ENCODE measurements at places on chromosomes 2 and 18. TPM values are rescaled to one million over a fixed set of nuclear protein-coding genes. Genes with fewer than 3 reads are reported as not detected.

DNA sequence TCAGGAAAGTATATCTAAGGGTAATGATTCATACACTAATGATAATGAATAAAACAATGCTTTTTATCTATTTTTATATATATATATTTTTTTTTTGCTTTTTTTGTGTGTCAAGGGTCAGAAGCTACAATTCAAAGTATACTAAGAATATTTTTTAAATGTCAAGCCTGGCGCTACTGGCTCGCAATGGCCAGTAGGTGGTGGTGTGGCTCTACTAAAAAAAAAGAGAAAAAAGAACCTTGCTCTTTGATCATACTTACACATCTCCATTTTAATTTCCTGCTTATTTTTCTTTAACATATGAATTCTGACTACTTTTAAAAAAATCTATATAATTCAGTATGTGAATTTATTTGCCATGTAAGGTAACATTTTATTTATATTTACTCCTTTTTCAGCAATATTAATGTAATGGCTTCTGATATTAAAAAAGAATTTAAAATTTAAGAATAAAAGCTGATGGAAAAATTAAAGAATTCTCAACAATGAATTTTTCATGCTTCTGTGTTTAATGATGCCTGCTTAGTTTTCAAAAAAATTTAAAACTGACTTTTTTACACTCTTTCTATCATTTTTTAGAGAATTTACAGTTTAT is 232.9 kb downstream of the GULP1 start:
- no peaks in the 10 kb centered on the region for H3K4me1 ChIP-seq
- no peak overlapping the region for H3K27ac ChIP-seq
- DNase-seq = peak; percentile 32
- no peak overlapping the region for H3K4me3 ChIP-seq
- H3K36me3 ChIP-seq = no peaks in the 10 kb centered on the region
- H3K27me3 ChIP-seq = no peaks in the 10 kb centered on the region

DNA sequence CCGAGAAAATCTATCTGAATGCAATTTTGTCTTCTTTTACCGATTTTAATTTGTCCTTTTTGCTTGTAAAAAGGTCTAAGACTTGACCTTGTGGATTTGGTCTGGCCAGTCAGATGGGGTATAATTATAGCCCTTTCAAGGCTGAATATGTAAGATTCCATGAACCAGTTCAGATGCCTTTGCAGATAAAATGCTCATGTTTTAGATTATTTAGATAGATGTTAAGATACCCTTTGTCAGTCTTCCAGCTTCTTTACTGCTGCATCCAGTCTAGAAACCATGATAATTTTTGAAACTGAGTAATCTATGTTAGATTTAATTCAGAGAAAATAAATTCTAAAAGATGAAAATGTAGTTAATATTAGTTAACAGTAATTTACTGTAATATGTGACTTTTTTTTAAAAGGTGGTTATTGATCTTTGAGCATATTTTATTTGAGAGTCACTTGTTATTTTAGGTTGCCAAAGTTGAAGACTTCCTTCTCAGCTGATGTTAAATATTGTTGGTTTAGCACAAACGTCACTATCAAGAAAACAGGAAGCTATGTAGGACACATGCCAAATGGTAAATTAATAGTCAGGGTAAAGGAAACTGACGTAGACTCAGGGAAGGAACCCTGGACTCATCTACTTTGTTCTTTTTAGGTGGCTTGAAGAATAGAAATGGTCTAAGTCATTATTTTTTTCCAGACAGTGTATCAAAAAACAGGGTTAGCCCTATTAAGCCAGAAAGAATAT is 29.8 kb downstream of the BABAM2 start:
- no peaks in the 10 kb centered on the region for H3K36me3 ChIP-seq
- no peak overlapping the region for H3K27ac ChIP-seq
- no peak overlapping the region for H3K4me3 ChIP-seq
- DNase-seq = no peak
- no peaks in the 10 kb centered on the region for H3K27me3 ChIP-seq

GRCh38 chr2:203687165-203687564 is 19.3 kb upstream of the CD28 start:
- no peak overlapping the region for H3K4me3 ChIP-seq
- no peaks in the 10 kb centered on the region for H3K27me3 ChIP-seq
- H3K27ac ChIP-seq = peak overlapping the region; percentile 32

DNA sequence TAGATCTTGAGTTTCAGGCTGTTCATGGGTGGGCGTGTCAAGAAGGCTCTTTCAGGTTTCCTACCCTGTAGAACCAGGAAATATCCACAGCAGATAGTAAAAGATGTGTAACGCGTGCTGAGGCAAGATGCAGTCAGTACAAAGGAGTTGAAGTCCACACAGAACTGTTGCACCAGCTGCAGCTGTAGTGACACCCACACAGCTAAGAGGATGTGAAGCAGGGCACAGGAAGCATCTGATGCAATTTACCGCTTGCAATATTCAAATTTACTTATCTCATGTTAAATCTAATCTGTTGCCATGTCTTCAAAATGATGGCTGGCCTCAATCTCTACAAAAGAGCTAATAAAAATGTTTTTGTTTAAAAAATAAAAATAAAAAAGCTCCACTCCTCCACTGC is 132.8 kb downstream of the ARHGAP15 start:
- no peak overlapping the region for H3K27ac ChIP-seq
- no peaks in the 10 kb centered on the region for H3K36me3 ChIP-seq
- no peak for DNase-seq
- no peak overlapping the region for H3K4me3 ChIP-seq
- H3K27me3 ChIP-seq = no peaks in the 10 kb centered on the region
- H3K4me1 ChIP-seq = no peaks in the 10 kb centered on the region

- no peaks in the 10 kb centered on the region for H3K27me3 ChIP-seq
- peaks cover 48% of the 10 kb centered on the region for H3K36me3 ChIP-seq
- DNase-seq = no peak
- no peak overlapping the region for H3K27ac ChIP-seq
- H3K4me1 ChIP-seq = no peaks in the 10 kb centered on the region
Observed at GRCh38 chr2:74077636-74078035, 70.1 kb downstream of the BOLA3 start.

DNA sequence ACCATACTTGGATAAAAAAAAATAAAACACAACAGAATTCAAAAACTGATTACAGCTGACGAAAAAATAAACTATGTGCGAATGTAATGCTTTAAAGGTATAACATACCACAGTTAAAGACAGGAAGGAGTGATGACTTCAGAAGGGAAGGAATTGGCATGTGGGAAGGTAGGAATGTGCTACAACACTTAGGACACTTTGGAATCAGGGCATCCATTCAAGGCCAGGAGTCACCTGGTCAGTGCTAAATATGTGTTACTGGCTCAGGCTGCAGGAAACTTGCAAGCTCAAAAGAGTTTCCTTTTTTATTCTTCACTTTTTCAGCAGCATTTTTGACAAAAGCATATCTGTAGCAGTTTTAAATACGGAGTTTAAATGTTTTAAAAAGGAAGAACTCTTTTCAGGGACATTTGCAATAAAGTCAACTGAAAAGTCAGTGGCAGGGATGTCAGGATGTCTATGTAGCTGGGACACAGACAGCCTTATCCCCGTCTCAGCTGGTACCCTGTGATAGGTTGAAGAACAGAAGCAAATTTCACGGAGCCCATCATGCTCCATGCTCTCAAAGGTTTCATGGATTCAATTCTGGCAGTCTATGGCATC is 138.0 kb upstream of the KLHL14 start:
- H3K27me3 ChIP-seq = no peaks in the 10 kb centered on the region
- no peak overlapping the region for H3K27ac ChIP-seq
- no peak overlapping the region for H3K4me3 ChIP-seq

- no peaks in the 10 kb centered on the region for H3K27me3 ChIP-seq
- DNase-seq = no peak
- H3K27ac ChIP-seq = no peak overlapping the region
- H3K4me1 ChIP-seq = peaks cover 48% of the 10 kb centered on the region
Observed at GRCh38 chr2:8575834-8576423, 105.9 kb upstream of the ID2 start.

GRCh38 chr2:16020389-16021008 is 80.1 kb downstream of the MYCN start:
- no peak overlapping the region for H3K4me3 ChIP-seq
- H3K36me3 ChIP-seq = no peaks in the 10 kb centered on the region
- no peak overlapping the region for H3K27ac ChIP-seq
- no peak for DNase-seq
- H3K27me3 ChIP-seq = no peaks in the 10 kb centered on the region
- peaks cover 3% of the 10 kb centered on the region for H3K4me1 ChIP-seq

DNA sequence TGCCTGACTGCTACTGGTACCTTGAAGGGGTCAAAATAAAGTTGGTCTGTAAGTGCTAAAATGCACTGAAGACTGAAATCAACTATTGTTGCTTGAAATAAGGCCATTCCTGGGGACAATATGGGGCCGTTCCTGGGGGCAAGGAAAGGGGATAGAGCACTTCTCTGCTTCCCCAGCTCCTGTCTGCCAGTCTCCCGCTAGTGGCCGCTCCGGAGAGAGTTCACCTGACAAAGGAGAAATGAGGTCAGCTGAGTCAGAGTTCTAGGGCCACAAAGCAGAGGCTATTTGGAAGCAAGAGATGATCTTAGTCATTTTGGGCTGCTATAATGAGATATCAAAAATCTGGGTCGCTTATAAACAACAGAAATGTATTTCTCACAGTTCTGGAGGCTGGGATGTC is 345.9 kb downstream of the TSN start:
- no peaks in the 10 kb centered on the region for H3K4me1 ChIP-seq
- no peak overlapping the region for H3K4me3 ChIP-seq
- H3K36me3 ChIP-seq = no peaks in the 10 kb centered on the region
- no peak overlapping the region for H3K27ac ChIP-seq
- no peaks in the 10 kb centered on the region for H3K27me3 ChIP-seq

DNA sequence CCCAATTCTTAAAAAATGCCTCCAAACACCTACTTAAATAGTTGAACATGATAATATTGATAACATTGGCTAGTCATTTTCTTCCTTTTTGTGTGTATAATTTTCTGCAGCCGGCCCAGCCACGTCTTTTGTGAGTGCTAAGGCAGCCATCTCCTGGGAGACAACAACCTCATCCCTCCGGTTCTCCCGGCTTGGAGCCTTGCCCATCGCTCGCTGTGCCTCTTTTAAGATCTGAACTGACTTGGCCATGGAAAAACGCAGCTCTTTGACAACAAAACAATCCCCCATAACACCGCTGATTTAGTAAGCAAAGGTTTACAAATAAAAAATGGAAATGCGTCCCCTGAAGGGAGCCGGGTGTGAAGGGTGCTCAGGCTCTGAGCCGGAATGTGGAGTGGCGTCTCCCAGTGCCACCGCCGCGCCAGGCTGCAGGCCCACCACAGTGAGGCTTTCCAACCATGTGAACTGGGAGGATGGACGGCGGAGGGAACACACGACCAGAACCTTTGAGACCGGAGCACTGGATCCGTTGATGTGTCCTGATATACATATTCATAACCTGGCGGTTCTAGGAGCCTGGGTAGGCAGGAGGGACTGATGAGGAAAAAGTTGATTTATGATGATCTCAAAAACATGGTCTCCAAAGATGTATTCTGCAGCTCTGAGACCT is 87.4 kb downstream of the SMIM21 start:
- no peaks in the 10 kb centered on the region for H3K4me1 ChIP-seq
- no peak overlapping the region for H3K27ac ChIP-seq
- H3K4me3 ChIP-seq = no peak overlapping the region
- no peak for DNase-seq
- H3K27me3 ChIP-seq = no peaks in the 10 kb centered on the region
- H3K36me3 ChIP-seq = no peaks in the 10 kb centered on the region

GRCh38 chr2:18526429-18526828 is 34.0 kb downstream of the RDH14 start:
- DNase-seq = no peak
- no peaks in the 10 kb centered on the region for H3K36me3 ChIP-seq
- H3K4me3 ChIP-seq = no peak overlapping the region
- H3K27ac ChIP-seq = no peak overlapping the region
- peaks cover 18% of the 10 kb centered on the region for H3K4me1 ChIP-seq

DNA sequence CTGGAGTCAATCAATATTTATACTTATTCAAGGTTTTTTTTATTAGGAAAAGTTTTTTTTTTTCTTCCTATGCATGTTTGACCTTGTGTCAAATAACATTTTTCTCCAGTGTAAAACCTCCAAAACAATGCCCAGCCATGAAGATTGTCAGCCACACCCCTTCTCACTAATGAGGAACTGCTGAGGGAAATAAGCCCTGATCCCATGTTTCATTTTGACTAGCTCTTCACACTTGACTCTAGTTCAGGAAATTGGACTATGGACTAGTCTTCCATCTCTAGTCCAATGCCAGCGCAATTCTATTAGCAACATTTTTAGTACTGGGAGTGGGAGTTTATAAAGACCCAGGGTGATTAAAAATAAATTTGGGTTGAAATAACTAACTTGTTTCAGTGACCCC is 275.6 kb upstream of the CXCR4 start:
- no peaks in the 10 kb centered on the region for H3K4me1 ChIP-seq
- no peak for DNase-seq
- no peaks in the 10 kb centered on the region for H3K27me3 ChIP-seq
- H3K4me3 ChIP-seq = no peak overlapping the region

- no peaks in the 10 kb centered on the region for H3K36me3 ChIP-seq
- no peaks in the 10 kb centered on the region for H3K27me3 ChIP-seq
- no peak overlapping the region for H3K27ac ChIP-seq
- H3K4me3 ChIP-seq = no peak overlapping the region
- H3K4me1 ChIP-seq = peaks cover 6% of the 10 kb centered on the region
Observed at GRCh38 chr18:10235661-10235952, 218.8 kb upstream of the APCDD1 start.

GRCh38 chr18:59536166-59536565 is 161.1 kb downstream of the CCBE1 start:
- no peaks in the 10 kb centered on the region for H3K27me3 ChIP-seq
- H3K4me3 ChIP-seq = no peak overlapping the region
- DNase-seq = no peak
- H3K27ac ChIP-seq = no peak overlapping the region

DNA sequence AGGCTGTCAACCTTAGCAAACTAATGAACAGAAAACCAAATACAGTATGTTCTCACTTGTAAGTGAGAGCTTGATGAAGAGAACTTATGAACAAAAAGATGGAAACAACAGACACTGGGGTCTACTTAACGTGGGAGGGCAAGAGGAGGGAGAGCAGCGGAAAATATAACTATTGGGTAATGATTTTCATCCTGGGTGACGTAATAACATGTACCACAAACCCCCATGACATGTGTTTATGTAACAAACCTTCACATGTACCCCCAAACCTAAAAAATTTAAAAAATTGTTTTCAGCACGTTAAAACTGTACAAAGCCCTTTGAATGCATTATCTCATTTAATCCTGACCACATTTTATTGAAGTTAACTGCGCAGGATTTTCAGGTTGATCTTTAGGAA is 64.9 kb upstream of the RBMS1 start:
- no peak overlapping the region for H3K4me3 ChIP-seq
- no peaks in the 10 kb centered on the region for H3K36me3 ChIP-seq
- H3K27me3 ChIP-seq = no peaks in the 10 kb centered on the region
- no peak for DNase-seq

FER1L5 gene
- 1.2 TPM for polyA plus RNA-seq

PID1 gene
- 12.4 TPM for polyA plus RNA-seq

ATP6V1C2 gene
- polyA plus RNA-seq = 11.6 TPM

CRYBA2 gene
- polyA plus RNA-seq = 13.3 TPM

OLA1 gene
- 150 TPM for polyA plus RNA-seq

CPS1 gene
- polyA plus RNA-seq = 657 TPM

GFPT1 gene
- 46.4 TPM for polyA plus RNA-seq

All from large intestine (tissue), 12 donors.